ENCODE measurements at places on chromosomes 7 and 10. TPM values are rescaled to one million over a fixed set of nuclear protein-coding genes. Genes with fewer than 3 reads are reported as not detected.
A peak's percentile ranks its signal among the peaks of the same experiment; 100 is the strongest.

ARL3 gene
- 12.2 TPM for total RNA-seq

MAGI2 gene
- 5.7 TPM for total RNA-seq

NPFFR1 gene
- total RNA-seq: not detected

PRSS37 gene
- not detected for total RNA-seq

DNA sequence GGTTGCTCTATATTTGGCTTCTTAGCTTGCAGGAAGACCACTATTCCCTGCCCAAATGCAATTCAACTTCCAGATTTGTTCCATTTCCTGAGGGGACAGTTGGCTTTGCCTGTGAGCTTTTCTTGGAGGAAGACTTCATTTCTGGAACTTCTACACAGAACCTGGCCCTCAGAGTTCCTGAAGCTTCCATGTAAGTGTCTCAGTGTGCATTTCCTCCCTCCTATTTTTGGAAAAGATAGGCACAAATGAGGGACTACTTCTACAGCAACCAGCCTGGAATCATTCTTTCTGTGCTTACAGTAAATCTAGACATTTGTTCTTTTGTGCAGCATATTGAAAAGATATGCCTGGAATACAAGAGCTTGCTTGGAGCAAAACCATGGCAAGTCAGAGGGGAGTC lies 164.3 kb downstream of the CREB5 start:
- DNase-seq: no peak

DNA sequence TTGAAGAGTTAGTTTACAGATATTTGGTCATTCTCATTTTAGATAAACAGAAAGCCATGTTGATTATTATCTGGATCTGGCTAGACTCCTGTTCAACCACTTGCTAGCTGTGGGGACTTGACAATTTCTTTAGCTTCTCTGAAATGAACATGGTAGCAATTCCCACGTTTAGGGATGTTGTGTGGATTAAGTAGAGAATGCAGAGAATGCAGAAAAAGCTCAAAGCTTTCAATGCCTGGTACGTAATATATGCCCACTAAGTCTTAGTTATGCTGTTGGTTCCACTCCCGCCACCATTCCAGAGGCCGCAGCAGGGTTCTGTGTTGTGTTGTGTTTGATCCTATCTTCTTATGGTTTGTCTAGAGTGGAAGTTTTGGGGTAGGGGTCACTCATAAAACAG lies 39.2 kb upstream of the RPA3 start:
- DNase-seq: no peak

- no peak for DNase-seq
These were observed 189.2 kb upstream of the COL1A2 start for GRCh38 chr7:94205529-94205928.

DNA sequence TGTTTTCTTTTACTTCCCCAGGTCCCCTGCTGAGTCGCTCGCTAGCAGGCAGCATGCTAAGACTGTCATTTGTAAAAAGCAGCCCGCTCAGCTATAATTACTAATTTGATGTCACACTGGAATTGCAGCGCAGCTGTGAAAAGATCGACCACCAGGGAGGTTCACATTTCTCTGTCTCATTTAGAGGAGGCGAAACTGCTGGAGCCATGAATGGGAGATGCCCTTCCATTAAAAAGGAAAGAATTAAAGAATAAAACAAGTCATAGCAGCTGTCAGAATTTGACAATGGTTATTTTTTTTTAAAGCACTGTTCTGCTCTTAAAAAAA lies 153.5 kb downstream of the PIP4K2A start:
- DNase-seq: no peak

DNA sequence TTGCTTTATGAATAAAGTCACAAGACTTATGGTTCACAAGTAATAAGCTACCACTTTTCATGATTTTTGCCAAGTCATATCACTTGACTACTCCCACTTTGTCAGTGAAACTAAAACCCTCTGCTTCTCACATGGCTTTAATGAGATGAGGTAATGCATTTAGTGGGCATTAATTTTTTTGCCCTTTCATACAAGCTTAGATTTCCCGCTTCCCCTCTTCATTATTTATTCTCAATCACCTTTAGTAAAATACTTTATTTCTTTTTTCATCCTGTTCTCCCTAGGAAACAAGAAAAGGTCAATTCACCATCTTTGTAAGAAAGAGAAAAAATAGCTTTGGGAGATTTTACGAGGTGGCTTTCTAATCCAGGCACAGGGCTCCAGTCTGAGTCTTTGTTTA lies 109.6 kb upstream of the STARD3NL start:
- no peak for DNase-seq

GRCh38 chr10:112723876-112724275 lies 226.2 kb upstream of the TCF7L2 start:
- DNase-seq: no peak

- no peak for DNase-seq
These were observed 122.6 kb downstream of the KCND2 start for GRCh38 chr7:120395526-120396019.

GRCh38 chr7:106731187-106731586 lies 70.2 kb upstream of the CCDC71L start:
- no peak for DNase-seq

DNA sequence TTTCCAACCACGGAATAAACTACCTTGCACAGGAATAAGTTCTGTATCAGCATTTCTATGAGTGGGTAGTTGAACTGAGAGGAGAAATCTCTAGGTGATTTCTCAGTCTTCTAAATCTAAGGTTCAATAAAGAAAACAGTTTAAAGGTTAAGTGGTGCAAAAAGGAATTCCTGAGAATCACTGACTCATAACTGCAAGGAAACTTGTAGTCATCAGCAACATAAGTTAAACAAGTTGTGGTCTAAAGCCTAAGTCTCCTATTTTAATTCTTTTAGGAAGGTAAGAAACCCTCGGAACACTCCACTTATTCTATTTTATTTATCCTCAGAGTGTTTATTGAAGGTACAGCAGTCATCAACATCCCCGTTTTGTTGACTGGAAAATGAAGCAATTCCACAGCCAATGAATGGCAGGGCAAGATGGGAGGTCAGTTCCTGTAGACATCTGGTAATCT lies 92.4 kb upstream of the PIK3CG start:
- DNase-seq: no peak

GRCh38 chr7:33845991-33846509 lies 59.3 kb upstream of the BMPER start:
- no peak for DNase-seq

- DNase-seq: no peak
These were observed 22.9 kb upstream of the TCF7L2 start for GRCh38 chr10:112926906-112927688.

DNA sequence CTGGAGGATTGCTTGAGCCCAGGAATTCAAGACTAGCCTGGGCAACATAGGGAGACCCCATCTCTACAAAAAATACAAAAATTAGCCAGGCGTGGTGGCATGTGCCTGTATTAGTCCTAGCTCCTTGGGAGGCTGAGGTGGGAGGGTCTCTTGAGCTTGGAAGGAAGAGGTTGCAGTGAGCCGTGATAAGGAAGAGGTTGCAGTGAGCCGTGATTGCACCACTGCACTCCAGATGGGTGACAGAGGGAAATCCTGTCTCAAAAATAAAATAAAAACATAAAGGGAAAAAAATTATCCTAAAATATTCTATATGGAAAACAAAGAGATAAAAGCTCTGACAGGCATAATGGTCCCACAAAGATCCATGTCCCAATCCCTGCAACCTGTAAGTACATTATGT lies 87.9 kb upstream of the KAT6B start:
- DNase-seq: peak; percentile 18

DNA sequence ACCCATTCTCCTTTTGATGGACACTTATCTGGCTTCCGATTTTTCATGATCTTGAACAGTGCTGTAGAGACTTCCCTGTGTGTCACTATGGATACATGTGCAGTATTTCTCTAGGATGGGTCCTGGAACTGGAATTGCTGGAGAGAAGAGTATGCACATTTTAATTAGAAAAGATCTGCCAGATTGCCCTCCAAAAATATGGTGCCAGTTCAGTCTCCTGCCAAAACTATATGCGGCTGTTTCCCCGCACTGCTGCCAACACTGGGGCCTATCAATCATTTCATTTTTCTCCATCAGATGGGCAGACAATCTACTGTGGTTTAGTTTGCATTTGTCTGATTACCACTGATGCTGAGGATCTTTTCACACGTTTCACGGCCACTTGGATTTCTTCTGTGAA lies 105.0 kb downstream of the SH2D4B start:
- DNase-seq: no peak
